Fibroblast of pulmonary artery (primary cell): ENCODE measurements at places on chromosomes 11 and 22.
A peak's percentile ranks its signal among the peaks of the same experiment; 100 is the strongest.

DNA sequence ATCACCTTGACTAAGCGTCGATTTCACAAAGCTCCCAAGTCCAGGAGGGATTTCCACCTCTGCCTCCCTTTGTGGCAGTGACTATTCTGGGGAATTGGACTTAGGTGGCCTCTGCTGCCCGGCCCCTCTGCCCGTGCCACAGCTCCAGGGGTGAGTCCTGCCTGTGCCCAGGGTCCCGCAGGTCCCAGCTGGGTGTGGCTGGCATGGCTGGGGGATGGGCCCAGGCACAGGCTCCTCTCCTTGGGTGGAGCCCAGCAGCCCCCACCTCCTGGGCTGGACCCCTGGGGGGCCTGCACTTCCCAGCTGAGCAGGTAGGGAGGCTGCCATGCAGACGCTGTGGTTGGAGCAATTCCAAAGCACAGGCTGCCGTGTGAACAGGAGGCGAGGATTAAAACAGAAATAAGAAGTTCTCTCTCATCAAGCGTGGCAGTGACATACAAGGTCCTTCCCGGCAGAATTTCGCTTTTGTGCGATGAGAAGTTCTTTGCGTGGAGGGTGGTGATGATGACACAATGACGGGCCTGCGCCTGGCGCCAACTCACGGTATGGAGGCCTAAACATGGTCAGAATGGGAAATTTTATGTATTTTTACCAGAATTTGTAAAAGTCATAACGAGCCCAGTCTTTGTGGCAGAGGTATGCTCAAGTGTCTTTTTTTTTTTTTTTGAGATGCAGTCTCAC, 107.3 kb downstream of the BRD1 start:
- no peak for DNase-seq

- DNase-seq: no peak
Measured at GRCh38 chr11:65058012-65058411, 341 bp downstream of the NAALADL1 start.

- no peak for DNase-seq
Measured at GRCh38 chr11:41578421-41579051, 119.1 kb upstream of the LRRC4C start.

DNA sequence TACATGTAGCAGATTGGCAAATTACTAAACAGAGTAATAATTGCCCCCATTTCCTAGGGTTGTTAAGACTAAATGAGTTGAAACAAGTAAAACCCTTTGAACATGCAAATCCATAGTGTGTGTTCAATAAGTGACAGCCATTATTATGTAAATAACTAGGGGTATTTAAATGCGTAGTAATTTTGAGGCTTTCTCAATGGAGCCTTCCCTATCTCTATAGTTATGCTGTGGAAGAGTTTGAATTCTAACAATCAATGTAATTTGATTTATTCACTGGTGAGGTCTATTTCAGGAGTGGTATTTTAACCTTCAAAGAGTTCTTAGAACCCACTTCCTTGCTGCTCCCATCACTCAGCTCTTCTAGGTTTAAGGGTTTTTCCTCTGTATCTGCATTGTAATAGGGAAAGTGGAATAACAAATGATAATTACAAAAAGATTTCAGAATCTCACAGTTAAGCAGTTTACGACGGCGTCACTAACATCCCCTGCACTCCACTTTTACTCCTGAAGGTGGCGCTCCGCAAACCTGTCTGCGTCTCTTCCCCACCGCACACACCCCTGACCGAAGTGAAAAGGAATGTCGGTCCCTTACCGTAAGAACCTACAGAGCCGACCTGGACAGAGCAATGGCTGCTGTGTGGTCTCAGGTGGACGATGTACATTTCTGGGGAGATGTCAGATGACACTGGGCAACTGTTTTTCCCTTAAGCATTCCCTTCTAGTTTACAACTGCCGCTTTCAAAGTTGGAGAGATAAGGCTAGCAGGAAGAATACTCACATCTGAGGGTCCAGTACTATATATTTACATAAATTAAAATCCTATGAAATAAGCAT, 80.8 kb downstream of the ZC3H12C start:
- DNase-seq: peak; percentile 84

DNA sequence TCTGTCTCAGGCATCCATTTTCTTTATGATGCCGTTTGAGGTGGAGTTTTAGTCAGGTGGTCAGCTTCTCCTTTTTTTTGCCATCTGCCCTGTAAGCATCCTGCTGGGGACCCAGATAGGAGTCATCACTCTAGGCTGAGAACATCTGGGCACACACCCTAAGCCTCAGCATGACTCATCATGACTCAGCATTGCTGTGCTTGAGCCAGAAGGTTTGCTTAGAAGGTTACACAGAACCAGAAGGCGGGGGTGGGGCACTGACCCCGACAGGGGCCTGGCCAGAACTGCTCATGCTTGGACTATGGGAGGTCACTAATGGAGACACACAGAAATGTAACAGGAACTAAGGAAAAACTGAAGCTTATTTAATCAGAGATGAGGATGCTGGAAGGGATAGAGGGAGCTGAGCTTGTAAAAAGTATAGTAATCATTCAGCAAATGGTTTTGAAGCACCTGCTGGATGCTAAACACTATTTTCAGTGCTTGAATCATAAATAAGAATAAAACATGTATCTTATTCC, 10.9 kb upstream of the HBE1 start:
- peak; percentile 98 for DNase-seq

- no peak for DNase-seq
Measured at GRCh38 chr11:121141066-121141465, 40.0 kb downstream of the TECTA start.

DNA sequence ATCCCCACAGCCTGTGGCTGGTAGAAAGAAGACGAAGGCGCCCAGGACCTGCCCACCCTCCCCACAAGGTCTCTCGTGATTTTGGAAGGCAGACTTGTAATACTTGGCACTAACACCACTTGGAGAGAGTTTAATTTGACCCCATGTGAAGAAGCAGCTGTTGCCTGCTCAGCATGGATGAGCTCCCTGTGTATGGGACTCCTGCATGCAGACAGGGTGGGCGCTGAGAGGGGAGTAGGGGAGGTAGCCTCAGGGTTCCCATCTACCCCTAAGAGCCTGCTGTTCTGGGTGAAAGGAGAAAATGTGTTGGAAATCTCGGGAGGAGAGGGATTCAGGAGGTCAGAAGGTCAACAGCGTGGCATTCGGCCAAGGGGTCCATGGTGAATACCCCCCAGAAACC, 625.9 kb downstream of the TBC1D22A start:
- DNase-seq: no peak

DNA sequence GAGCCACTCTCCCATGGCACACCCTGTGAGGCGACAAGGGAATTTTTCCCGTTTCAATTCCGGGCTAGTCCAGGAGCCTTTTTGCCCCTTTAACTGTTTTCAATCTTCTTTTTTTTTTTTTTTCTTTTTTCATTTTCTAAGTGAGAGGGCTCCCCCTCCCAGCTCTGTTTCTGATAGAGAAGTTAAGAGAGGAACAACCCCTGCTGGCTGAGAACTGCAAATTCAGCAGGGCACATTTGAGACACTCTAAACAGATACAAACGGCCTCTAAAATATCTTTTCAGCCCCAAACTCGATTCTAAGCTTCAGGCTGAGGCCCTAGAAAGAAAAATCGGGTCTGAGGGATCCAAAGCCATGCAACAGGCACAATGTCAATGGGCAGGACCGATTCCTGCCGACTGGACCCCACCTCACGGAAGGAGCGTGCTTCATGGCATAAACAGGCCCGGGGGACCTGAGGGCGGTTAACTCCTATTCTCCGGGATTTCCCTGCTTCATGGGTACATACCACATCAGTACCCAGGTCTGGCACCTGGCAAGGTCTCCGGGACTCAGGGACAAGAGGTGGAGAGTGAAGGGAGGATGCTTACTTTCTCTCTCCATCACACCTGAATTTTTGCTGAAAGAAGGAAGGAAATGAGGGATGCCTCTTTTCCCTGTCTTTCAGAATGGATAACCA, 627.5 kb downstream of the BUD13 start:
- DNase-seq: no peak

DNA sequence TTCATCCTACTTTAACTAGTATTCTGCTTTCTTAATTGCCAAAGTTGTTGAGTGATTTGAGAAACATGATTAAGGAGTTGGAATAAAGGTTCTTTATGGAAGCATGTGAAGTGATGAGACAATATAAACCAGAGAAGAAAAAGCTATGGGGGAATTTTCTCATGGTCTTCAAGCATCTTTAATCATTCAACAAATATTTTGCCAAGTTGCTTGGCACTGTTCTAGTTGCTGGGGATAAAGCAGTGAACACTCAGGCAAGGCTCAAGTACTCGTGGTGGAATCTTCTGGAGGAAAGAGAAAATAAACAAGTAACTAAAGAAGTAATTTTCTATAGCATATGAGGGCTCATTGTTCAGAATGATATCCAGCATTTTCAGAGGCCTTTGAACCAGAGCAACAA, 9.2 kb upstream of the PIWIL4 start:
- DNase-seq: no peak

- DNase-seq: peak; percentile 39
Measured at GRCh38 chr11:22510741-22511140, 114.9 kb downstream of the FANCF start.
